ENCODE measurements at places on chromosomes 5 and 9.

DNA sequence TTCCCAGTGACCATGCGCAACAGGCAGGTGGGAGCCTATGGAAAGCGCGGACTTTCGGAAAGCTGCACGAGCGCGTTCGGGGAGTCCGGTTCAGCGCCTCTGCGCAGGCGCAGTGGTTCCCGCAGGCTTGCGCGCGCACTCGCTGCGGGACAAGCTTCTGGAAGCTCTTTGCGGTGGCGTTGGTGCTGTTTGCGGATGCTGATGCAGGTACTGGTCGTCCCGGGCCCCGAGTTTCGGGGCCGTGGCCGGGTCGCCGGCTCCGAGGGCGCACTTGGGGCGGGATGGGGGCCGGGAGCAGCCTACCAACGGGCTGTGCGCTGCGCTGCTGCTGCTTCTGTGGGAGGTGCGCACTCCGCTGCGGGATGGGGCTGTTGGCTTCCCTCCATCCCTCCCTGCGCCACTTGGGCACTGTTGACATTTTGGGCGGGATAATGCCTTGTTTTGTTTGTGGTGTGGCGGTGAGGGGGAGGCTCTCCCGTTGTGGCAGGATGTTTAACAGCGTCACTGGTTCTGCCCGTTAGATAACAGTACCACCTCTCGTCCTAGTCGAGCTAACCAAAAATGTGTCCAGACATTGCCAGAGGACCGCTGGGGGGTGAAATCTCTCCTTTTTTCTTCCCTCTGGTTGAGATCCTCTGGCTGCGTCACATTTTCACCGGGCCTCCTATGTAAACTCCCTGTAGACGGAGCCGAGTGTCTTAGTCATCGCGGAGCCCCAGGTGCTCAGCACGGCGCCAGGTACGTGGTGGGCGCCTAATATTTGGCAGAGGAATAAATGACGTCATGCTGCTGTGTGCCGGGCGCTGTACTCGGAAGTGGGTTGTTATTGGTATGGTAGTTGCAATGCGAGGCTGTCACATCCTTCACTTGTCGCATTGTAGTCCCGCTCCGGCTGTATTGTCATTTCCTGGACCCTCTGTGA, at the start of gene ZNF483:
Gene ZNF483 (plus strand): TSS at position 124 of the 922 bp plus-strand sequence. CDS start 2,217 bp downstream, outside the sequence.
- no peak for DNase-seq

GRCh38 chr5:134131578-134132350, 17.3 kb downstream of the TCF7 start:
- no peak for DNase-seq

DNA sequence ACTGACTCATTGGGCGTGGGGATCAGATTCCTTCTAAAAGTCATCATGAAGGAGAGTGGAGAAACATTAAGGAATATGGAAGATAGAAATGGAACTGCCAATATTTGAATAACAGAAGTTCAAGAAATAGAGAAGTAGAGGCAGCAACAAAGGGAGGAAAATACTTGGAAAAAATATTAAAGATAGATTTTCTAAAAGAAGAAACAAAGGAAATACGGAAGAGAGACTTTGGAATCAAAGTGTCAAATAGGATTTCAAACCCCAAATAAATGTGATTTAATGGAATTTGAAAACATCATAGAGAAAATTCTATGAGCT, 605.1 kb upstream of the KLF4 start:
- no peak for DNase-seq

- no peak for DNase-seq
These were observed 131.7 kb upstream of the CLINT1 start for GRCh38 chr5:157990583-157991181.

DNA sequence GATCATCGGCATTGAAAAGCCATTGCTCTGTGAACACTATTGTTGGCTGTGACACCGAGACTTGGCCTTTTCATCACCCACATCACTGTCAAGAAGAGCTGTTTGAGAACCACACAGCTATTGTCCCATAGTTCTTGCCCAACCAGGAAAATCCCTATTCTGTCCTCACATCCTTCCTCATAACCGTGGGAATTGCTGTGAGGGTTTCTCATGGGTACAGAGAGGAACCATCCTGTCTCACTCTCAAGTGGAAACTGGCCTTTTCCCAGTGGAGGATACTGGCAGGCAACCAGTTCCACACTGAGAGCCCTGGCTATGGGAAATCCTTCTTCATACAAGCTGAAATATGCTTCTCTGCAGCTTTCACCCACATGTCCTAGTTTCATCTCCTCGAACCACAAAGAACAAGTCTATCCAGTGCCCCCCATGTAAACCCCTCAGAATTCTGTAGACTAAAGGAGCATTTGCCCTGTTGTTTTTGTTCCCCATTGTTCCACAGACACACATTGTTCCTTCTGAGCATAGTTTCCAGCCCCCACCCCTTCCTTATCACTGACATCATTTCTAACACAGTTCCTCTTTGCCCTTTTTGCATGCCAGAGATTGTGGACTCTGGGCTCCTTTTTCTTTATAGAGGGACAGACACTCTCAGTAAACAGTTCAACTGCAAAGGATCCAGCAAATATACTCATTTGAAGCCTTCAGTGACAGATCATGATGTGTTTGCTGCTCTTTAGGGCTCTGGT, 57.8 kb upstream of the C5orf46 start:
- no peak for DNase-seq

- DNase-seq = no peak
These were observed 30.1 kb downstream of the GALNT10 start for GRCh38 chr5:154220625-154221024.

GRCh38 chr5:176384366-176384930, 4.0 kb downstream of the NOP16 start:
- DNase-seq = no peak

DNA sequence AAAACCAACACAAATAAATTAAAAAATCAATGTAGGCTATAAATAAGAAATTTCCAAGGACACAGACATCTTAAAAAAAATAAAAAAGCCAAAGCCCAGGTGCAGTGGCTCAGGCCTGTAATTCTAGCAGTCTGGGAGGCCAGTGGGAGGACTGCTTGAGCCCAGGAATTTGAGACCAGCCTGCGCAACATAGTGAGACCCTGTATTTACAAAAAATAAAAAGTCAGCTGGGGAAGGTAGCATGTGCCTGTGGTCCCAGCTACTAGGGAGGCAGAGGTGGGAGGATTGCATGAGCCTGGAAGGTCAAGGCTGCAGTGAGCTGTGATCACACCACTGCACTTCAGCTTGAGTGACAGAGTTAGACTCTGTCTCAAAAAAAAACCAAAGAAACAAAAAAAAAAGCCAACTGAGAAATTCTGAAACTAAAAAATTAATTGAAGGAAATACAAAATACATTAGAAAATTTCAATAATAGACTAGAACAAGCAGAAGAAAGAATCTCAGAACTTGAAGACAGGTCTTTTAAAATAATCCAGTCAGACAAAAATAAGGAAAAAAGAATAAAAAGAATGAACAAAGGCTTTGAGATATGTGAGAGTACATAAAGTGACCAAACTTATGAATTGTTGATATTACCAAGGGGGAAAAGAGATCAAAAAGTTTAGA, 149.5 kb upstream of the PANK3 start:
- DNase-seq = no peak

GRCh38 chr5:61461417-61461816, 129.4 kb downstream of the ZSWIM6 start:
- DNase-seq = no peak

- DNase-seq = peak; percentile 77
These were observed 157.0 kb downstream of the RGS3 start for GRCh38 chr9:113620377-113621161.

DNA sequence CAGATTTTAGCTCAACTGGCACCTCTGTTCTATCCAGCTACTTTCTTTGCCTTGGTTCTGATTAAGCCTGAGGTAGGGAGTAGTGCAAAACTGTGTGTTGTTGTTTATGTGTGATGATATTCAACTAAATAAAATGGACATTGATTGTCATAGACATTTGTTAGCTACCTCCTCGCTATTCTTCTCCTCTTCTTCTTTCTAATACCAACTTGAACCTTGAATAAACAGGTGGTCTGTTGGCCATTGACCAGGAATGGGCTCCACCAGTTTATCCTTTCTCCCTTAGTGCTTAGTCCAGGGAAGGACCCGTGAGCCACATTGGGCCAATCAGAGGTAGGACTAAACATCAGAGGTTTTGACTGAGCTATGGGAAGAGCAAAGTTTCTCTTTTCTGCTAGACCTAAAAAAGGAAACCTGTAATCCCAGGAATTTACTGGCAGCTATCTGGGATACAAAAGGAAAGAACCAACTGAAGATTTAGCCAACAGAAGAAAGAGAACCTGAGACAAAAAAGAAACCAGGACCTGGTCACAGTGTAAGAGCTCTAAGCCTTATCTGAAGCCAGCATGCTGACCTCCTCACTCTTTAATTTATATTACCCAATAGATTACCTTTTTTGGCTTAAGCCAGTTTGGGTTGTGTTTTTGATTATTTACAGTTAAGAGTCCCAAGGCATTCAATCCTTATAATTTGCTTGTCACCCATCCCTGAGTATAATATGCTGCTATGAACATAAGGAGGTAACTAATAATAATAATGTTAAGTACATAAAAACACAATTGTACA, 5.3 kb upstream of the RNF145 start:
- DNase-seq = no peak

- DNase-seq = no peak
These were observed 18.7 kb downstream of the RAB14 start for GRCh38 chr9:121182989-121183388.

DNA sequence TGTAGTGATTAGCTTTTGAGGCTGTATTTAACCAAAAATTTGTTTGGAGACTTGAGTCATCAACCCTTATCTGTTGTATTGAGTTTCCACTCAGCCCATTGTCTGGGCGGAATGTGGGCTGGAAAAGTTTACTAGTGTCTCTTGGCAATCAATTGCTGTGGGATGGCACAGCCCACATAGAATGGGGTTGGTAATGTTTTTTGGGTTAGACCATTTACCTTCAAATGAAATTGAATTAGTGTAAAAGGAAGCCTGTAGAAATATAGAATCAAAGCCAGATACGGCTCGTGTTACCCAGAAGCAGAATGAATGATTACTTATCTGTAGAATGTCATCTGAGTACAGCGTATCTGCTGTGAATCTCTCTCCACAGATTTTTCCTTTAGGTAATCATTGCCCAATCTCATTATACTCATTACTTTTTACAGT, 142.9 kb downstream of the AOPEP start:
- DNase-seq = no peak

GRCh38 chr5:181221105-181221791, 1.8 kb upstream of the TRIM41 start:
- no peak for DNase-seq

GRCh38 chr9:124045076-124045829, 33.7 kb downstream of the LHX2 start:
- DNase-seq = no peak

- DNase-seq = peak; percentile 24
These were observed 235.7 kb upstream of the HAPLN1 start for GRCh38 chr5:83956386-83956785.

GRCh38 chr5:132850066-132850465, 16.2 kb downstream of the GDF9 start:
- no peak for DNase-seq

GRCh38 chr5:160629003-160629402, 207.3 kb downstream of the PTTG1 start:
- DNase-seq = no peak

DNA sequence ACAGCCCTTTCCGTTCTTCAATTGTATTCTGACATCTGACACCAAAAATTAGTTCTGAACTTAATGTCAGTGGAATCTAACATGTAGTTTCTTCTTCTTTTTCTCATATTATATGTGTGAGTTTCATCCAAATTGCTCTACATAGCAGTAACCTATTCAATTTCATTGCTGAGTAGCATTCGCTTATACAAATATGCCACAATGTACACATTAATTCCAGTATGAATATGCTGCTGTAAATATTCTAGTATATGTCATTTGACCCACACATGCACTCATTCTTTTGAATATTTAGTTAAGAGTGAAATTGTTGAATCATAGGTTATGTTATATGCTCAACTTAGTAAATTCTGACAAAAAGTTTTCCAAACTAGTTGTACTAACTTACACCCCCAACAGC, 550.9 kb downstream of the CHSY3 start:
- no peak for DNase-seq

- DNase-seq = no peak
These were observed 243.5 kb downstream of the GADD45G start for GRCh38 chr9:89848060-89849040.

DNA sequence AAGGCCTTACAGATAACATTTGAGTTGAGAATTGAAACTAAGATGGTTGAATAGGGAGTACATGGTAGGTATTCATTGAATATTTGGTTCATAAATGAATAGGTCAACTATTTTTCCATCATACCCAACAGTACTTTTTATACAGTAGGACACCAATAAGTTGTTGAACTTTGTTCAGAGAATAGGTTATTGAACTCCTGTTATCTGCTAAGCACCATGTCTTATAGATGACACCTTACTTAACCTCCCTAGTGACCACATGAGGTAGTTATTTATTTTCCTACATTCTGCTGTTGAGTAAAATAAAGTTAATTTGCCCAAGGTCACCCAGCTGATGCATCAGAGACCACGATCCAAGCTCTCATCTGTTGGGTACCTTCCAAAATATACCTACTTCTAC, 49.6 kb upstream of the ATP10B start:
- DNase-seq = no peak

DNA sequence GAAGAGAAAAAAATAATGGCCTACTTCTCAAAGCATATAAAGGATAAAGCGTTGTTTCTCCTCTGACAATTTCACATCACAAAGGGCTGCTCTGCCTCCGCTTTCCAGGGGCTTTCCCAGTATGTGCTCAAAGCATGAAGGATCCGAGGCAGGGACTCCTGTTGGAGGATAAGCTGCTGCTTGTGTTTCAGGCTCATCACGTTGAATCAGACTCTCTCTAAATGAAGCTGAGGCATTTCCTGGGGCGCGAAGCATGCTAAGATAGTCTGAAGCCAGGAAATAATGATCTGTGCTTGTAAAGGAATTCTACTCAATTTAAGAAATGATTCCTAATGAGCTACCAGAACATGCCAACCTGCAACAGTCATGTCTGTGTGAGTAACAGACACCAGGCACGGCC, 97.5 kb downstream of the MARCHF11 start:
- no peak for DNase-seq

DNA sequence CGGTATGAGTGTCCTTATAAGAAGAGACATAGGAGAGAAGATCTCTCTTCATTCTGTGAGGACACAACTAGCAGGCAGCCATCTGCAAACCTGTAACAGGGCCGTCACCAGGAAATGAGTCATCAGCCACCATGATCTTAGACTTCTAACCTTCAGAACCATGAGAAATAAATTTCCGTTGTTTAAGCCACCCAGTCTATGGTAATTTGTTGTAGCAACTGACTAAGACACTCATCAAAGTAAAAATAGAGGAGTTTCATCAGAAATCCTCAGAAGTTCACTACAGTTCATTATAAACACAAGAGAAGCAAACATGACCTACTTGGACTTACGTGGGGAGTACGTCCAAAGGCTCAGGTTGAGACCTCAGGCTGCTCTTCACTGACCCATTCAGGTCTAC, 357.7 kb downstream of the SEMA5A start:
- peak; percentile 75 for DNase-seq

Measured in AG09309 (cell line).